ENCODE measurements at places on chromosomes 5 and 9. TPM values are rescaled to one million over a fixed set of nuclear protein-coding genes. Genes with fewer than 3 reads are reported as not detected.

DNA sequence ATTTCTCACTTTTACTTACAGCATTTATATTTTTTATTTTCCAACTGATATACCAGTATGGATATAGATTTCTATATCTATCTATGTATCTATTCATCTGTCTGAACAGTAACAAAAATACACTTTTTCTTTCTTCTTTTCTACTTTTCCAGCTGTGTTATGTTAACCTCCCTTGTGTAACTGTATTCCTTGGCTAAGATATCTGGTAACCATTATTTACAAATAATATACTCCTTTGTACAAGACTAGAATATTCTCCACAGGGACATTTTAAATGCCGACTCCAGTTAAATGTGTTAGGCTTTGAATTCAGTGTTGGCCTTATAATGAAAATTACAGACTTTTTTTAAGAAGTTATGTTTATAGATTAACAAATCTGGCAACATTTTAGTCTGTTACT lies 168.7 kb downstream of the XRCC4 start:
- H3K4me1 ChIP-seq = peaks cover 24% of the 10 kb centered on the region
- peaks cover 4% of the 10 kb centered on the region for H3K36me3 ChIP-seq
- DNase-seq = no peak
- peak overlapping the region; percentile 2 for H3K27ac ChIP-seq

DNA sequence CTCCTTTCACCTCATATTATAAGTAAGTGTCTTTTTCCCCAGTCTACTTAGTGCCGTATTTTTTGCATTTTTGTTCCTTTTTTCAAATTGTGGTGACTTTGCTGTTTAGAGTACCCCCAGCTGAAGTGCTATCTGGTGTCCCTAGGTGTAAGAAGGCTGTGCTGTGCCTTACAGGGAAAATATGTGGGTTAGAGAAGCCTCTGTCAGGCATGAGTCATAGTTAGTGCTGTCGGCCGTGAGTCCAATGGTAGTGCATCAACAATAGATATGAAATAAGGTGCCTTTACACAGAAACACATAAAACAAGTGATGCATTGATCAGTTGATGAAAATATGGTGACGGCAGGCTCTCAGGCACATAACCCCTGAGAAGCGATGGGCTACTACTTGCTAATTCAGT lies 20.1 kb downstream of the SYK start:
- H3K27ac ChIP-seq = no peak overlapping the region
- no peak overlapping the region for H3K4me3 ChIP-seq
- no peaks in the 10 kb centered on the region for H3K4me1 ChIP-seq

GRCh38 chr9:101311758-101312420 lies 72.9 kb downstream of the BAAT start:
- H3K4me1 ChIP-seq = peaks cover 21% of the 10 kb centered on the region
- H3K27ac ChIP-seq = no peak overlapping the region
- DNase-seq = no peak
- no peaks in the 10 kb centered on the region for H3K36me3 ChIP-seq
- no peak overlapping the region for H3K4me3 ChIP-seq

DNA sequence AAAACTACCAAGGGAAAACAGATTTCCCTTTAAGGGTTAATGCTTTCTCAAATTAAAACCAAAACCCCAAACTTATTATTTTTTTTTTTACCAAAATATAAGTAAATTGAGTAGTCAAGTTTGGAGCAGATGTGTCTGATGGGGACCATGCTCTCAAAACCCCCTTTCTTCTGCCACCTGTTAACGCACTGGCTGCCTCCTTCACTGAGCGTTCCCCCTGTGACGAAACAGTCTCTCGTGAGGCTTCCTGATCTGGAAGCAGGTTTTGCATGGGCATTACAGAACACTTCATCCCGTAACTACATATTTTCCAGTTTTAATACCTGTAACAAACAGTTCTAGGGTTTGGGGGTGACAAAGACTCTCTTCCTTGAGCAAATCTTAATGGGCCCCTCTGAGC lies 59.4 kb downstream of the ANKH start:
- no peak overlapping the region for H3K27ac ChIP-seq
- peaks cover 2% of the 10 kb centered on the region for H3K36me3 ChIP-seq
- no peak for DNase-seq
- no peaks in the 10 kb centered on the region for H3K27me3 ChIP-seq
- H3K4me1 ChIP-seq = peaks cover 7% of the 10 kb centered on the region
- H3K4me3 ChIP-seq = no peak overlapping the region

PCDHB14 gene
- total RNA-seq = 7.1 TPM

GRCh38 chr9:132079391-132080091 lies at the start of gene MED27:
TSS of gene MED27 (minus strand) at chr9:132079867. CDS start at chr9:132079844, 23 bp downstream.
- H3K4me1 ChIP-seq = peaks cover 31% of the 10 kb centered on the region
- peak within 1 kb of the TSS; percentile 89 for H3K4me3 ChIP-seq
- H3K27ac ChIP-seq = peak within 1 kb of the TSS; percentile 88
- DNase-seq = peak; percentile 82
- H3K27me3 ChIP-seq = peaks cover 14% of the 10 kb centered on the region

FKTN gene
- 29.6 TPM for total RNA-seq

GRCh38 chr9:124415852-124416484 lies 726 bp upstream of the PSMB7 start:
- no peak for DNase-seq
- H3K27ac ChIP-seq = no peak overlapping the region
- peaks cover 9% of the 10 kb centered on the region for H3K36me3 ChIP-seq
- H3K4me3 ChIP-seq = peak overlapping the region; percentile 98
- H3K4me1 ChIP-seq = peaks cover 15% of the 10 kb centered on the region

DNA sequence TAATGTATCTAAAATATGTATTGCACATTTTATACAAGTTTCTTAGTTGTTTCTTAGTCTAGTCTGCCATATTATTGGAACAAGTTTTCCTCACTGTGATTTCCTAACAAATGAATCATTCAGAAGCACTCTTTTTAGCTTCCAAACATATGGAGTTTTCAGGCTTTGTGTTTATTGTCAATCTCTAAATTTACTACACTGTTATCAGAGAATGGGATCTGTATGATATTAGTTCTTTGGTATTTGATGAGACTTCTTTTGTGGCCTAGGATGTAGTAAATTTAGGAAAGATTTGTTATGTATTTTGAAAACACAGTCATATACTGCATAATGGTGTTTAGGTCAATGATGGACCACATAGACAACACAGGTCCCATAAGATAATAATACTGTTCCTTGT lies 25.7 kb downstream of the SREK1IP1 start:
- H3K4me1 ChIP-seq = no peaks in the 10 kb centered on the region
- H3K27me3 ChIP-seq = no peaks in the 10 kb centered on the region
- no peak overlapping the region for H3K27ac ChIP-seq
- no peak for DNase-seq
- peaks cover 15% of the 10 kb centered on the region for H3K36me3 ChIP-seq
- H3K4me3 ChIP-seq = no peak overlapping the region

- H3K4me1 ChIP-seq = peaks cover 8% of the 10 kb centered on the region
- H3K36me3 ChIP-seq = no peaks in the 10 kb centered on the region
- DNase-seq = peak; percentile 25
- H3K4me3 ChIP-seq = no peak overlapping the region
- peaks cover 44% of the 10 kb centered on the region for H3K27me3 ChIP-seq
Measured at GRCh38 chr9:135334953-135335460, 144.6 kb upstream of the PPP1R26 start.

Measured in mesothelial cell of epicardium (in vitro differentiated cells).